Panc1 (cell line): ENCODE measurements at places on chromosomes 3 and 15. TPM values are rescaled to one million over a fixed set of nuclear protein-coding genes. Genes with fewer than 3 reads are reported as not detected.

DNA sequence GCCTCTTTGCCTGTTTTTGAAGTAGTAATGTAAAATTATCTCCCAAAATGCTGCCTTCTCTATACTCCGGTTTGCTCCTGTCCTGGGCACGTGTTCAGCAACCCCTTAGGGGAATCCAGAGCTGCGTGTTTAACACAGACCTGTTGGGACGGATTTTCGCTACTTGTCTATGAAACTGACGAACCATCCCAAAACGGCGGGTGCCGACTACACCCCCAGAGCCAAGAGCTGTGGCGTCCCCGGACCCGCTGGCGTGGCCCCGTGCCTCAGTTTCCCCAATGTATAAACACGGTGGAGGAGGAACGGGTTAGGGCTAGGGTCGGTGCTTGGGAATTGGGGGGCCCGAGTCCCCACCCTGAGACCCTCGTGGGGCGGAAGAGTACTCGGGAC lies 473 bp downstream of the FHIT start:
- DNase-seq = no peak
- H3K4me1 ChIP-seq = peaks cover 5% of the 10 kb centered on the region; the same call in 1 of the 2 replicates
- no peak overlapping the region for H3K27ac ChIP-seq
- H3K4me3 ChIP-seq = peak overlapping the region; percentile 74

DNA sequence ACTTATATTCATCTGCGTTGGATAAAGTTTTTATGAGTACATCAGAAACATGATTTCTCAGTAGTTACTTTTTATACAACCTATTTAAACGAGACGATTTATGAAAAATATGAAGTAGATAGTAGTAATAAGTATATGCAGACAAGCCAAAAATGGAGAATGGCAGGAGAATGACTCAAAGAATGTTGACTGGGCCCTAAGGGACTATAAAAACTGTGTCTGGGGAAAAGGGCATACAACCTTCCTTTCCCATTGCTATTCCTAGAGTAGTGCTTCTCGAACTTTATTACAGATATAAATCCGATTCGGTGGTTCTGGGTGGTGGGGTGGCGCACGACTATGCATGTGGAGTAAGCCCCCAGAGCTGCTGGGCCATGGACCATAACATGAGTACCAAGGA lies 558.5 kb downstream of the FOXP1 start:
- no peak overlapping the region for H3K27ac ChIP-seq
- H3K4me1 ChIP-seq = no peaks in the 10 kb centered on the region
- DNase-seq = no peak
- no peaks in the 10 kb centered on the region for H3K36me3 ChIP-seq
- H3K4me3 ChIP-seq = no peak overlapping the region
- H3K27me3 ChIP-seq = no peaks in the 10 kb centered on the region

UBE2Q2 gene
- total RNA-seq = 39.2 TPM

DNA sequence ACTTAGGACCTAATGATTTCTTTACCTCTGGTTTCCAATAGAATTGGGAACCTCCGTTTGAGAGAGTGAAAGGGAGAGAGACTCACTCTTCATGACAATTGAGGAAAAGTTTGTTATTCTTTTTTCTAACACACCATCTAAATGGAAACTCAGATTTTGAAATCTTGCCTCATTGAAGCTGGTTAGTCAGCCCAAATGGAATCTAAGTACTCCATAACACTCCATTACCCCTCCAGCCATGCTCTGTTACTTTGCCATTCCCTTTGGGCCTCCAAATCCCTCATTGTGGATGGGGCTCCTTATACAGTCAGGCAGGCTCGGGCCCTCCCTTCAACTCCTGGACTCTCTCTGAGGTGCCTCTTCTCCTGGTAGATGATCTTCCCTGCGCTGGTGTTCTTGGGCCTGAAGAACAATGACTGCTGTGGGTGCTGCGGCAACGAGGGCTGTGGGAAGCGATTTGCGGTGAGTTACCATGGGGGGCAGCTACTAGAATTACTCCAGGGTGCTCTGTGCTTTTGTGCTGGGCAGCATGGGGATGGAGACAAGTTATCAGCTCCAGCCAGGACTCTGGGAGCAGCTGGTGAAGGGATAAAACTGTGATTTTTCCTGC lies 1.1 kb downstream of the TM4SF4 start:
- peak overlapping the region; percentile 68 for H3K27ac ChIP-seq
- no peak overlapping the region for H3K4me3 ChIP-seq
- no peaks in the 10 kb centered on the region for H3K36me3 ChIP-seq
- no peak for DNase-seq
- no peaks in the 10 kb centered on the region for H3K27me3 ChIP-seq
- H3K4me1 ChIP-seq = peaks cover 35% of the 10 kb centered on the region

DNA sequence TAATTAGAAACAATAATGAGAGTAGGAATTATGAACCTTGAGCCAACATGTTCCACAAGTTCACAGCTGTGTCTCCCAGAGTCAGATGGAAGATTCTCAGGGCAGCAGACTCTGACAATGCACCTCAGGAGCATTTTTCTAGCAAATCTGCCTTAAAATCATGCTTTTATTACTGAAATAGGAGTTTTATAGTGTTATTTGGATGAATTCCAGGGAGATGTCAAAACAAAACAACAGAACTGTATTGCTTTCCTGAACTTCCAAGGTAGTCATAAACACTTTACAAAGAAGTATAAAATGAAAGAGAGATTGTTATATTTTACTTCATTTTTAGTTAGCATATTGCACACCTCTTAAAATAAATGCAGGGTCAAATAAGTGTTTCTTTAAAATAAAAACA lies 77.0 kb downstream of the P3H2 start:
- DNase-seq = no peak
- H3K27ac ChIP-seq = peak overlapping the region; percentile 20; the same call in 1 of the 2 replicates
- H3K4me3 ChIP-seq = no peak overlapping the region
- no peaks in the 10 kb centered on the region for H3K27me3 ChIP-seq

GRCh38 chr3:68999605-69000004 lies 13.9 kb downstream of the EOGT start:
- H3K4me3 ChIP-seq = no peak overlapping the region
- DNase-seq = no peak
- peaks cover 6% of the 10 kb centered on the region for H3K36me3 ChIP-seq
- no peaks in the 10 kb centered on the region for H3K4me1 ChIP-seq

ADIPOQ gene
- not detected for total RNA-seq

- DNase-seq = no peak
- H3K4me3 ChIP-seq = no peak overlapping the region
- H3K4me1 ChIP-seq = peaks cover 6% of the 10 kb centered on the region; the same call in 1 of the 2 replicates
These were observed 186.9 kb upstream of the TLE3 start for GRCh38 chr15:70284438-70285214.

- H3K4me3 ChIP-seq = no peak overlapping the region
- no peak for DNase-seq
- no peaks in the 10 kb centered on the region for H3K4me1 ChIP-seq
- H3K27me3 ChIP-seq = no peaks in the 10 kb centered on the region
These were observed 96.8 kb downstream of the DHX36 start for GRCh38 chr3:154227531-154227930.
